ENCODE measurements at places on chromosomes 16 and 17.

DNA sequence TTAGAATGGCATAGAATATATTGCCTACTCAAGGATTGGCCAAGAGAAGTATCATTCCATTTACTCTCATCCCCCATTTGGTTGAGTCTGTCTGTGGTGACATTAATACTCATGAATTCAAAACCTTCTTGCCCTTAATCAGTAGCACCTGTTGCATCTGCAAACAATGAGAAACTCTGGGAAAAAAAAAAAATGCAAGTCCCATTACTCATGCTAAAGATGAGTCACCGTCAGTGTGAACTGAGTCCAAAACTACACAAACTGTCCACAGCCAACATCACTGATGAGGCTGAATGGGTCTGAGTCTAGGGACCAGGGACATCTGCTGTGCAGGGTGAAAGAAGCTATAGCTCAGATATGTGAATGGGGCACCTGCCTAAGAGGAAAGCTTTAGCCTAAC lies 96.9 kb upstream of the ADAMTS18 start:
- DNase-seq: no peak

DNA sequence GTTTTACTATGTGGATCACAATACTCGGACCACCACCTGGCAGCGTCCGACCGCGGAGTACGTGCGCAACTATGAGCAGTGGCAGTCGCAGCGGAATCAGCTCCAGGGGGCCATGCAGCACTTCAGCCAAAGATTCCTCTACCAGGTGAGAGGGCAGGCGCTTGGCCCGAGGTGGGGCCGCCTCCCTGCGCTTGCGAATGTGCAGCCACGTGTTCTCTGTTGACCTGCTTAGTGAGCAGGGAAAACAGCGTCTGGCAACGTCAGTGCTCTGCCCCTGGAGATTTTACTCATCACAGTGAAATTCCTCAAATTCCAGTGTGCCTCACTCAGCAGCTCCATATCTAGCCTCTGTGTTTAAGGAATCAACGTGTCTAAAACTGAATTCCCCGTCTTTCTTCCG lies 33.4 kb upstream of the CLEC18A start:
- DNase-seq: no peak

- DNase-seq: no peak
These were observed 36.0 kb downstream of the ARHGAP27 start for GRCh38 chr17:45396496-45397205.

DNA sequence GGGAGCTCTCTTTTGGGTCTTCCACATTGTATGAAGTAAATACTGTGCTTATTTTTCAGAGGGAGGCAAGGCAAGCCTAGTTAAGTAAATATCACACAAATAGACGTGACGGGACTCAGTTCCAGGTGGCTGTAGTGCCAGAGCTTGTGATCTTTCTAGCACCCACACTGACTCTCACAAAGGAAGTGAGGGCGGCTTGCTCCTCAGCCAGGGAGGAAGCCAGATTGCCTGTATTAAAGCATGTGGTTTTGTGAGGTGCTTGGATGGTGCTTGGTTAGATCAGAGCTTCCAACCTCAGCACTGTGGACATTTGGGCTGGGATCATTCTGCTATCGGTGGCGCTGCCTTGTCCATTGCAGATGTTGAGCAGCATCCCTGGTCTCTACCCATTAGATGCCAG lies 80.1 kb downstream of the VAT1L start:
- no peak for DNase-seq

DNA sequence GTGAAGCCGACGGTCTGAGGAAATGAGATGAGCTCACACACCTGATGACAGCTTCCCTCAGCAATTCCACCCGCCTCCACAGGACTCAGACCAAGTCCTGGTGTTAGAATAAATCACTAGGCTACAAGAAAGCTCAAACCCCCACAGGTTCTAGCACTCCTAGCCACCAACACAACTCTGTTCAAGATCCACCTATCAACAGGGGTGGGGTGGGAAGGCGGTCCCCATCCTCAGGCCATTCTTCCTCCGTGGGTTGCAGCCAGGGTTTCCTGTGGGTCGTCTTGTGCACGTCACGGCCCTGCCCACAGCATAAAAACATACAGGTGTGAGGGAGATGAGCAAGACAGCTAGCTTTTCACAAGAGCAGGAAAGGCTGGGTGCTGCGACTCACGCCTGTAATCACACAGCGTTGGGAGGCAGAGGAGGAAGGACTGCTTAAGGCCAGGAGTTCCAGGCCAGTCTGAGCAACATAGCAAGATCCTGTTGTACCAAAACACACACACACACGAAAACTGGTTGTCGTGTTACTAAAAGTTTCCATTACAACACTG lies 81.1 kb downstream of the ANKRD11 start:
- peak; percentile 60 for DNase-seq

DNA sequence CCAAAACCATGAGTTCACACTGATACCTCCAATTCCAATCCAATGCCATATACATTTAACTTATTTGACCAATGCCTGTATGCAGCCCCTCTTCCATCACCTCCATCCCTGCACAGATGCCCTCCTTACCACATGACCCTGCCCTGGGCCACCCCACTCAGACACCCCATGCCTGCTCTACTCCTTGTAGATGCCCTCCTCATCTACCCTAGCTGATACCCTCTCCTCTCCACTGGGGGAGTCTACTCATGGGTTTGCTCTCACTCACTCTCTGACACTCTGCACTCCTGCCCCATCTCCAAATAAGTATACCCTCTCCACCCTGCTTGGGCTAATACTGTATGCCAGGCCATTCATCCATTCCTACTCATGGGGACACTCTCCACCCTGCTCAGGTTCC lies 16.0 kb upstream of the CMTM4 start:
- DNase-seq: no peak

DNA sequence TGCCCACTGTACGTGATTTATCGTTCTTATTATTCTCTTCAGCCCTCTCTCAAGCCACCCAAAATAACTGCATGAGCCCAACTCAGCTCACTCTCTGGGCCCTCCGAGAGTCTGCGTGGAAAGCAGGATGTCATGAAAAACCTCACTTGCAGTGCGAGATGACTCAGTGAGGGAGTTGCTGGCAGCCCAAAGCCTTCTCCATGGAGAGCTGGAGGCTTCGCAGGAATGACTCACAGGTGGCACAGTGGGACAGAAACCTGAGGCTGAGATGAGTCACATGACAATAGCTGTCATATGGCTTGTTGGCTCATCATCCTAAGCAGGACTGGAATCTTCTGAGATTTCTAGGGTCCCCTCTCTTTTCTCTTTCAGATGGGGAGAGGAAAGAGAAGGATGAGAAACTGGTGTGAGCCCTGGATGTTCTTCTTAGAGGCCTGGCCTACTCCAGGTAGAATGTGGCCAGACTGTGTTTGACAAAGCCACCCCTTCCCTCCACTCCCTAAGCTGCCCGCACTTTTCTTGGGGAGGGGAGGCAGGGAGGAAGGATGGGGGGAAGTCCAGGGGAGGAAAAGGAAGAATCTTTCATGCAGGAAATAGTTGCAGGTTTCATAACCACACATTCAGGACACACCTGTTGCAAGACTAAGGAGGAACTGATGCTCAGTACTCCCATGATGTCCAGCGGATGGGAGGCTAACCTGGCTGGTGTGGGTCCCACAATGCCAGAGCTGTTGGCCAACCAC lies 160.6 kb upstream of the RPL38 start:
- no peak for DNase-seq

GRCh38 chr17:56583772-56584171 lies 9.7 kb upstream of the NOG start:
- no peak for DNase-seq

DNA sequence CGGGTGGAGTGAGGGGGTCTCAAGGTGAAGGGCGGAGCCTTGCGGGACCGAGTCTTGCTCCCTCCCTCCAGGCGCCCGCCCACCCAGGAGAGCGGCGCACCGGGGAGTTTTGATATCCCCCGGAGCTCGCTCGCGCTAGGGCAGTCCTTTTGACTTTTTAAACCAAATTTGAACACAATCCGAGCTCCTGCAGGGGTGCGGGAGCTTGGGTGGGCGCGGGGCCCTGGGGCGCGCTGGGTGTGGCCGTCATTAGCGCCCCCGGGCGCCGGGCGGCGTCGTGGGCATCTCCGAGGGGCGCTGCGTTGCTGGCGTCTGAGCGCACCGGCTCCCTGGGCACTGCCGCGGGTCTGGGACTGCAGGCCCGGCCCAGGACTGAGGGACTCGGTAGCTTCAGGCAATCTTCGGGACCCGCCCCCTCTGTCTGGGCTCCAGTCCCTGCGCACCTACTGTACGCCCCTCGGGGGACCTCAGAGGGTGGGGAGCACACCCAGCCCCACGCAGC lies 10.9 kb downstream of the MAF start:
- DNase-seq: no peak

DNA sequence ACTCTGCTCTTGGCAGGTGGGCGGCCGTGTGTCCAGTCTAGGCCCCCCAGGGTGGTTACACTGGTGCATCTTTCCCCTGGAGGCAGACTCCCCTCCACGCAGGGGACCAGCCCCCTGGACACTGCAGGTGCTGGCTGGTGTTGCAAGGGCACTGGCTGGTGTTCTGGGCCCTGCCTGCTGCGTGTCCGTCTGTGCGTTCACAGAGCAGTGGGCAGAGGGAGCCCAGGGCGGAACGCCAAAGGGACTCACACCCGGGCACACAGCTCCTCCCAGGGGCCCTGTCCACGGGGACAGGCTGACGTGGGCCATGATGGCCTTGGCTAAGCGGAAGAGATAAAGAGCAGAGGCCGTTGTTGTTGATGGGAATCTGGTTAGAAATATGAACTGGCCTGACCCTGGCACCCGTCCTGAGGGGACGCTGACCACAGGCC lies 27.3 kb downstream of the ACSF3 start:
- no peak for DNase-seq

DNA sequence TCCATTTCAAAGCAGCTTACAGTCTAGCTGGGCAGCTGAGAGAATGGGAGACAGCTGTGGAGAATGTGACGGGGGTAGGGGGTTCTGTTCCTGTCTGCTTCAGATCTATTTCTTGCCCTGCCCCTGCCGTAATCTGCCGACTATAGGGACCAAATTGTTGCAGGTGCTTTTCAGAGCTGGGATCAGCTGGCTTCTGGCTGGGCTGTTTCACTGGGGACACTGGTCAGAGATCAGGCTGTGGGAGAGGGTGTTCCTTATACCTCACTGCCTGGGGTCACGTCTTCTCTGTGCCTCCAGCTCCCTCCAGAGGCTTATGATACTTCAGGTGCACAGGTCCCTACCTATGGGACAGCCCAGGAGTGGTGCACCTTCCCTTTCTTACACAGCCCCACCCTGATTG lies 514.9 kb upstream of the GOT2 start:
- no peak for DNase-seq

- no peak for DNase-seq
These were observed 7.8 kb upstream of the ZNF200 start for GRCh38 chr16:3242709-3243108.

DNA sequence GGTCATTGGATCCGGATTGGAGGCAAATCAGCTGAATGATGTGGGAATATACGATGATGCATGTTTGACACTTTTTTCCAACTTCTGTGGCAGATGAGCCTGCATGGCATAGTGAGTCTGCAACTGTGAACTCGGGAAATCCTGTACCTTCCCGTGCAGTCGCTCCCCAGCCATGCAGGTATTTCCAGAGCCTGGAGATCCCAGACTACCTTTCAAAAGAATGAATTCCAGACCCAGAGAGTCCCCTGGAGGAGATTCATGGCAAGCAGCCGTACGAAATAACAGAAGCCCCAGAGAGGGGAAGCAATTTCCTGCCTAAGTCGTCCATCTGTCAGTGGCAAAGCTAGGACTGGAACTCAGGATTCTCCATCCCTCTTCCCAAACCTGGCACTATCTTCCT lies 75.7 kb upstream of the FAM20A start:
- no peak for DNase-seq

- no peak for DNase-seq
These were observed 676.3 kb upstream of the GOT2 start for GRCh38 chr16:59410451-59410850.

DNA sequence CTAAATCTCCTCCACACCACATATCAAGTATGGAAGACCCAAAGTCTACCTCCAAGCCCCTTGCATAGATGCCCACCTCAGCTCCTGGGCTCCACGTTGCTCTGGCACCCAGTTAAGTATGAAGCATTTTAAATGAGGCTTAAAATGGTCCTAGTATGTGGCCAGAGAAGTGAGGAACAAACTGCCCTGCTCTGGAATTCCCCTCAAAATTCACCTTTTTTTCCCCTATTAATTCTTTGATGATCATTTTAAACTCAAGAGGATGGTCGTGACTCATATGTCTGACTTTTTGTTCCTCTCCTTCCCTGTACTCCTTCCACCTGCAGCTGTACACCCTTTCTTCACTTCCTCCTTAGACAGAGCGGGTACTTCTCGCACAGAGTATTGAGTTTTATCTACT lies 234.5 kb upstream of the MYOCD start:
- no peak for DNase-seq

DNA sequence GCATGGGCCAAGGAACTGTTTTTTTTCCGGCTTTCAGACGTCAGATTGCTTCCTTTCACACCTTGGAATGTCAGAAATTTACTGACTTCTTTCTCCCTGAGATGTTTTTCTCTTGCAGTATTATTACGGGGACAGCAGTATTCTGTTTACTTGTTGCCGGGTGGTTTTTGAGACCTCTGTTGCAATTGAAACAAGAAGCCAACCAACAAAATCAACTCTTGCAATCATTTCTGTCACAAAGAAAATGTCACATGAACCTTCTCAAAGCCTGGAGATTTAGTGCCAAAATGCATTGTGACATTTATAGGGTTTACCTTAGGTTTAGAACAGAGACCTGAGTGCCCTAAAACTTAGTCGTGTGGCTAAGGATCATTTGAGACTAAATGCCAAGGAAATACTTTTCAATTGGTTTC lies 174.3 kb downstream of the MAP2K6 start:
- DNase-seq: no peak
